IMR-90 (cell line): ENCODE measurements at places on chromosomes 5 and 9. TPM values are rescaled to one million over a fixed set of nuclear protein-coding genes. Genes with fewer than 3 reads are reported as not detected.

Gene S100Z
- not detected in 2 replicates for total RNA-seq

Gene PHF2
- total RNA-seq = 5.9 and 6.9 TPM in 2 replicates

Gene LPAR1
- total RNA-seq = 260 and 315 TPM in 2 replicates

Gene WNT8A
- not detected in 2 replicates for total RNA-seq

Gene IFNA17
- not detected in 2 replicates for total RNA-seq

Gene CEL
- total RNA-seq = under 0.01 TPM in 2 replicates

Gene C9orf43
- 0.28 and 0.36 TPM in 2 replicates for total RNA-seq

Gene ZNF462
- total RNA-seq = 16.1 and 18.8 TPM in 2 replicates

Gene TICAM2
- total RNA-seq = 4.3 and 6.9 TPM in 2 replicates

Gene IL7R
- 56.9 and 71.7 TPM in 2 replicates for total RNA-seq

Gene IFNK
- not detected in 2 replicates for total RNA-seq
